ENCODE measurements at places on chromosomes 2 and 18. TPM values are rescaled to one million over a fixed set of nuclear protein-coding genes. Genes with fewer than 3 reads are reported as not detected.

DNA sequence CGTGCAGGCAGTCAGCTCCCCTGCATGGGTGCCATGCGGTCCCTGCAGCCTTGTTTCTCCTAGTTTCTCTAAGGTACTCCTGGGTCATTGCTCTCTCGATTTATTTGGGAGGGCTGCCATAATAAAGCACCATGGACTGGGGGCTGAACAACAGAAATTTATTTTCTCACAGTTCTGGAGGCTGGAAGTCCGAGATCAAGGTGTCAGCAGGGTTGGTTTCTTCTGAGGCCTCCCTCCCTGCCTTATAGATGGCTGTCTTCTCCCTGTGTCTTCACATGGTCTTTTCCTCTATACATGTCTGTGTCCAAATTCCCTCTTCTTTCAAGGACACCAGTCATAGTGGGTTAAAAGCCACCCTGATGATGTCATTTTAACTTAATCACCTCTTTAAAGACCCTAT is 40.5 kb downstream of the RPL37A start:
- DNase-seq = no peak

- DNase-seq = no peak
Measured at GRCh38 chr18:8745355-8746014, 40.1 kb downstream of the MTCL1 start.

KIAA1328 gene
- total RNA-seq = 16.7 TPM

GRCh38 chr18:25019931-25020330 is 332.0 kb downstream of the ZNF521 start:
- DNase-seq = no peak

Measured in ovary (tissue), 10 donors.